ENCODE measurements at places on chromosomes 1 and 21.

DNA sequence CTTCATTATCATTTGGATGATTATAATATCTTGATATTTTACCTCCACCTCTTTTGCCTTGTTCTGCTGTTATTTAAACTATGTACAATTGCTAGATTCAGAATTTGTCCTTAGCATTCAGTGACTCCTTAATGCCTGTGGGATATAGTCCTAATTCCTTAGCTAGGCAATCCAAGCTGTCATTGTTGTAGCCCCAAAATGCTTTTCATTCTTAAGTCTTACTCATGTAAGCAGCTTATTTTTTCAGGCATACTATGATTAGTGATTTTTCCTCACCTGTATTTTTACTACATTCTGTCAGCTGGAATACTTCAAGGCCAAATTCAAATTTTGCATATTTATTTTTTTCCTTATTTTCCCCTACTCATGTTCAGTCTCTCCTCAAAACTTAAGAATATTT is 13.4 kb downstream of the PKN2 start:
- no peak for DNase-seq

DNA sequence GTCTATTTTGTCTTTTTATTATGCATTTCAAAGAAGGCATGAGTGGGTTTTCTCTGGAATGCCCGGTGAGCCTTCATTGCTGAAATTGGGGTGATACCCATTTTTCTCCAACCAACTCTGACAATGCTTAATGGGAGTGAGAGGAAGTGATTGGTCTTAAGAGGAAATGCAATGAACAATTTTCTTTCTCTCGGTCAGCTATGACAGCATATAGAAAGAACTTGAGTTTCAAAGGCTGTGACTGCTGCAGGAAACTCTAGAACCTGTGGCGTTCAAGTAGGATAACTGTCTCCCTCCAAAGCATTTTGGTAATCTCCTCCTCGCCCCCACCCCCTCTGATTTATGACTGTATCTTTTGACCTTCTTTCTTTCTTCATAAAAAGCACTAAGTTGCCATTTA is 155.9 kb downstream of the LYPLAL1 start:
- DNase-seq, result no peak

DNA sequence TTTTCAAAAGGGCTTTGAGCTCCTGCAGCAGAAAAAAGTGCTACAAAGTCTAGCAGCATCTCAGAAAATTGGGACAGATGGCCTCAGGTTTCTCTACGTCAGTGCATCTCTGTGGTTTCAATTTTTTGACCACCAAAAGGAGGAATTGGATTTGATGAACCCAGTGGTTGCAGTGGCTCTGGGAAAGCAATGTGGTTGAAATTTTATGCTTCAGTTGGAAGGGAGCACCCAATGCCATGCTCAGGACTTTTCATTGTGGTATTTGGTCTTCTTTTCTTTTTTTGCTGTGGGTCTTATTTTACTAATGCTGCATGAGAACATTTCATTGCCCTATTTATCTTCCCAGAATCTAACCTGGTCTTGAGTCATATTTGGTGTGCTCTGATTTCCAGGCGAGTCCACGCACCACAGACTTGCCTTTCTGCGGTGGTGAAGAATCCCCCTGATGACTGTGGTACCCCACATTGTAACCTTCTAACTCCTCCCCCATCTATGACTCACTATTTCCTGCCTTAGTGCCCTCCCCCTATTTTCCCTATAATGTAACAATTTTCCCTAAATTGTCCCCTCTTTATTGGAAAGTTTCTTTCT is 56.7 kb downstream of the S1PR1 start:
- DNase-seq, result no peak

DNA sequence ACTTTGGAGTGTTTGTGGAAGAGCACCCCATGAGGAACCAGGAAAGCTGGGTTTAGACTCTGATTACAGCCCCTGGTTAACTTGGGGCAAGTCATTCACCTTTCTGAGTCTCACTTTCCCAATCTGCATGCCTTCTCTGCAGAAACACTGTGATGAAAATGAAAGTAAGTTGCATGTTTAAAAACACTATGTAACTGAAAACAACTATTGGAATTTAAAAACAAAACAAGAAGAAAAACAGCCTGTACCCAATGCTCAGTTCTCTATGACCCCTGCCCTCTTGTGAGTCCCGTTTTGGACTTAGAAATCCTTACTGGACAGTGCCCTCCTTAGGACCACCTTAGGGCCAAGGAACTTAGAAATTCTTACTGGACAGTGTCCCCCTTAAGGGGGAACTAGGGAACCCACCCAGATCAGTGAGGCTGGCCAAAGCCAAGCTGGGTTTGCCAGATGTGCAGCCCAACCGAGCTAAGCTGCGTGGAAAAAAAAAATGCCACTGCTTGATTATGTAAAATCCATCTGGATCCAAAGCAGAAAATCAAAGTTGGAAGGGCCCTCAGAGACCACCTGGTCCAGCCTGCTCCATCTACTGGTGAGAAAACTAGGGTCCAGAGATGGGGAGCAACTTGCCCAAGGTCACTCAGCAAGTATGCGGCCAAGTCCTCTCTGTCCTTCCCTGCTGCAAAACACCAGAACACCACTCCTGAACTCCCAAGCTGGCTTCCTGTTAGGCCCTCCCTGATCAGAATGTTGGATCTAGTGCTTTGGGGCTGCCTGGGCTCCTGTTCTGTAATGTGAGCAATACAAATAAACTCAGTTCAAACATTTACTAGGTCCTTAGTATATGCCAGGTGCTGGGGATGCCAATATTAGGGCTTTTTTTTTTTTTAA is 77.7 kb downstream of the MRPL37 start:
- DNase-seq, result no peak

DNA sequence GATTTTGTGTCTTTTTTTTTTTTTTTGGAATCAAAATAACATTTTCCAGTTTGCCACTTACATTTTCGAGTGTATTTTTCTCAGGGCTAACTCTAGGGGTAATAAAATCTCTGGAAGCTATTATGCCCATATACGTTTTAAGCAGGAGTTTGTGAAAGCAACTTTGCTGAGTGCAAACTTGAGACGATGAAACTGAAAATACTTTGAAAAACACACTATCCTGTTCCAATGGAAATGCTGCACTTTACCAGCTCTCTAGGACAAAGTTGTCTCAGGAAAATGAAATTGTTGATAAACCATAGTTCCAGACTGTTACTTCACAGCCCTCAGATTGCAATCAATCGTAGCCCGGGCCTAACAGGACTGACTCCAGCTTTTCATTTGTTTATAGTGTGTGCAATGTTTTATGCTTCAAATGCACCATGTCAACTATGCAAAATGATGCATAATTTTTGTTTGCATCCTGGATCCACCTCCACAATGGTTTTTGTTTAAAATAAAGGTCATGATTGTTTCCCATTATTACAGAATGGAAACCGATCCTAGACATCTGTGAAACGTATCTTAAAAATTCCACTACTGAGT is 220.6 kb upstream of the PKN2 start:
- no peak for DNase-seq

DNA sequence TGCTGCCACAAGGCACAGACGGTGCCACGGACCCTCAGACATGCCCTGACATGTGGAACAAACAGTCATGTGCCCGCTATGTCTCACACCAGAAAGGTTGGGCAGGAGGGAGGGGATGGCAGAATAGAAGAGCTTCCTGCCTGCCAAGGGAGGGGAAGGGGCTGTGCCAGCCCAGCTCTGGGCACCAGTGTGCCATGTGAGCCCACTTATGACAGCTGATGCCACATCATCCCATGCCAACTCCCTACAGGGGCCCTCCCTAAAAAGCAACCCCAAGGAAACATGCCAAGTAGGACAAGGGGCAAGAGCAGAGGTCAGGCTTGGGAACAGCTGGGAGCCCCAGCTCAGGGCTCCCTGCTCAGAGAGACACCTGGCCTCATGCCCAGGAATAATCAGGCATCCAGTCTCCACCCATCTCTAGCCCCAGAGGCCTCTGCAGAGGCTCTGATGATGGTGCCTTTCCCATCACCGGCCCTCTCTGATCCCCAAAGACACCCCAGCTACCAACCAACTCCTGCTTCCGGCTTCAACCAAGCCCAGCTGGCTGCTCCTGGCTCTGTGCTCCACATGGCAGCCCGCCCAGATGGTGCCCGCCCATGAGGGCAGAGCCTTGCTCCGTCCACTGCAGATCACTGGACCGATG is 10.3 kb downstream of the ADGRB2 start:
- DNase-seq, result peak; percentile 90

Data from substantia nigra (tissue), 51 donors.